Osteoblast (primary cell): ENCODE measurements at places on chromosomes 13 and 19. TPM values are rescaled to one million over a fixed set of nuclear protein-coding genes. Genes with fewer than 3 reads are reported as not detected.

GRCh38 chr13:46893798-46894560 is 2.9 kb downstream of the HTR2A start:
- DNase-seq: peak; percentile 91

GRCh38 chr13:19910336-19911072 is 47.1 kb upstream of the ZMYM5 start:
- DNase-seq: peak; percentile 65

- no peak for DNase-seq
Observed at GRCh38 chr13:25394402-25395060, 22.8 kb downstream of the ATP8A2 start.

DNA sequence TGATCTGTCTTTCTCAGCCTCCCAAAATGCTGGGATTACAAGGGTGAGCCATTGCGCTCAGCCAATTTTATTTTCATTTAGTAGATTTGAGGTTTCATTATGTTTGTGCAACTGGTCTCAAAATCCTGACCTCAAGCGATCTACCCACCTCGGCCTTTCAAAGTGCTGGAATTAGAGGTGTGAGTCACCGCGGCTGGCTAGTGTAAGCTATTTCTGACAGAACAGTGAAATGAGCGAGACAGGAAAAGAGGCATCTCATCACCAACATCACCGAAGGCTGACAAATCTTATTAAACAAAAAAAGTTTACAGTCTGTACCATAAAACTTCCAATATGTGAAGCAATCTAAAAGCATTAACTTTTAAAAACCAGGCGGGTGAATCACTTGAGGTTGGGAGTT is 12.2 kb upstream of the ZNF888 start:
- DNase-seq: peak; percentile 65

HS6ST3 gene
- under 0.01 TPM in 1 of 2 replicates, not detected in the other for total RNA-seq

DNA sequence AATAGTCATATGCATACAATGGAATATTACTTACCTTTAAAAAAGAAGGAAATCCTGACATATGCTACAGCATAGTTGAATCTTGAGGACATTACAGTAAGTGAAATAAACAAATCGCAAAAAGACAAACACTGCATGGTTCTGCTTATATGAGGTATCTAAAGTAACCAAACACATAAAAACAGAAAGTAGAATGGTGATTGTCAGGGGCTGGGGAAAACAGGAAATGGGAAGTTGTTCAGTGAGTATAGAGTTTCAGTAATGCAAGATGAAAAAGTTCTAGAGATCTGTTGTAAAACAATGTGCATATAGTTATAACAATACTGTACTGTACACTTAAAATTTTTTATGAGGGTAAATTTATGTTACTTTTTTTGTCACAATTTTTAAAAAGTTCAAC is 219.4 kb downstream of the KLF5 start:
- no peak for DNase-seq

DNA sequence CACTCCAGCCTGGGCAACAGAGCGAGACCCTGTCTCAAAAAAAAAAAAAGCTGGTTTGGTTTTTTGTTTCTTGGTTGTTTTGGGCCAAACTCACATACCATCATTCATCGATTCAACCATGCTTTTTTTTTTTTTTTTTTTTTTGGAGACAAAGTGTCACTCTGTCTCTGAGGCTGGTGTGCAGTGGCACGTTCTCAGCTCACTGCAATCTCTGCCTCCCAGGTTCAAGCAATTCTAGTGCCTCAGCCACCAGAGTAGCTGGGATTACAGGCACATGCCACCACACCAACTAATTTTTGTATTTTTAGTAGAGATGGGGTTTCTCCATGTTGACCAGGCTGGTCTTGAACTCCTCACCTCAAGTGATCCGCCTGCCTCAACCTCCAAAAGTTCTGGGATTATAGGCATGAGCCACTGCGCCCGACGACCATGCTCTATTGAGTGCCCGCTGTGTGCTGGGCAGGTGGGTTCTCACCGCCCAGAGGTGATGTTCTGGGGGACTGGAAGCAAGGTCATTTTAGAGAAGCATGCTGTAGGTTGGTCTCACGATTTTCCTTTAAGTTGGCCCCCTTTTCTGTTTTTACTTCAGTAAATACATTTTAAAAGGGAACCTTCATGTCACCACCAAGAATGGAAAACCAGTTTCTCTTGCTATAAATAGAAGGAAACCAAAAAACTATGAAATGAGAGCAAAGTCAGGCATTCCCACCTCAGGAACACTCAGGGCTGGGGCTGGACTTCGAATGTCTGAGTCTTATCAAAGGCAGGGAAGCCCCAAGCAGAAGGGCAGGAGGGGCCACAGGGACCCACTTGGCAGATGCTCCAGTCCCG is 8.3 kb upstream of the JUND start:
- DNase-seq: peak; percentile 30

DNA sequence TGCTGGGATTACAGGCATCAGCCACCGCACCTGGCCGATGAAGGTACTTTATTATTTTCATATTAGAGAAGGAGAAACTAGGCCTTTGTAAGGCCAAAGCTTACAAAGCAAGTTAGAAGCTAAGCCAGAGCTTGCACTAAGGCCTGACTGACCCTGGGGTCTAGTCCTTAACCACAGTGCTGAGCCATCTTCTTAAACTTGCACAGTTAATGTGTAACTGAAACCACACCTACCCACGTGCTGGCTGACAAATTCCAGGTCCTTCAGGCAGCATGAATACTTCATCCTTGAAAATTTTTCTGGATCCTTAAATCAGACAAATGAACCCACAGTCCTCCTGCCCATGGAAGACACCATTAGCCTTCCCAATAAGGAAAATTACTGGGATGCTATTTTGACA is 880.6 kb downstream of the UQCRFS1 start:
- no peak for DNase-seq

DNA sequence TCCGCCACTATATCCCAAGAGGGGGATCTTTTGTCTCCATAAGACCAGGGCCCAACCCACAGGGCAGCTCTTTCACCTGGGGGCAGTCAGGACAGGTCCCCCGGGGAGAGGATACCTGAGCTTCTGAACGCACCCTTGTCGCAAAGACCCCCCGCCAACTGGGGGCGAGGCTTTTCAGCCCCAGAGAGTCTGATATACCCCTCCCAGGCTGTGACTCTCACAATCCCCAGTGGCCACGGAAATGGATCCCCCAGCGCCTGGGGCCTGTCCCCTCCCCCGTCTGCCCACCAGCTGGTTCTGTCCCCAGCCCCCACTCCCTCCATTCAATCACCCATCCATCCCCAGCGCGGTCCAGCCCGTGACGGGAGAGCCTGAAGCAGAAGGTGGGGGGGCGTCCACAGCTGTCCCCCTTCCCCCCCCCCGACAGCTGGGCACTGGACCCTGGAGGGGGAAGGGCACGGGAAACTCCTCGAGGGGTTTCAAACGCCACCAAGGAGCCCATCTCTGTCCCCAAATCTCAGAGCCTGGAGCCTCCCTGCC is 823 bp downstream of the DOCK6 start:
- DNase-seq: no peak

ZNF583 gene
- total RNA-seq: 7.6 and 10.3 TPM in 2 replicates

DNA sequence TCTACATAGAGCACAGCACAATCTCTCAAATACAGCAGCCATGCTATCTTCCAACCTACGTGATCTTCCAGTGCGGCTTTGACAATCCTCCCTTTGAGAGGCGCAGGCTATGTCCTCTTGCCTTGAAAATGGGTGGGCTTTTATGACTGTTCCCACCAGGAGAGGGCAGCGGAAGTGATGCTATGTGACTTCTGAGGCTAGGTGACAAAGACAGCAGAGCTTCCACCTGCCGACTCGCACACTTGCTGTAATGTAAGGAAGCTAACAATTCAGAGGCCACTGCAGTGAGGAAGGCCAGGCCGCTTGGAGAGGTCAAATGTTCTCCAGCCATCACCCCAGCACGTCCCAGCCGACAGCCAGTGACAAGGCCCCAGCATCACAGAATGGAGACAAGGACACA is 65.8 kb downstream of the MRPL57 start:
- no peak for DNase-seq

DNA sequence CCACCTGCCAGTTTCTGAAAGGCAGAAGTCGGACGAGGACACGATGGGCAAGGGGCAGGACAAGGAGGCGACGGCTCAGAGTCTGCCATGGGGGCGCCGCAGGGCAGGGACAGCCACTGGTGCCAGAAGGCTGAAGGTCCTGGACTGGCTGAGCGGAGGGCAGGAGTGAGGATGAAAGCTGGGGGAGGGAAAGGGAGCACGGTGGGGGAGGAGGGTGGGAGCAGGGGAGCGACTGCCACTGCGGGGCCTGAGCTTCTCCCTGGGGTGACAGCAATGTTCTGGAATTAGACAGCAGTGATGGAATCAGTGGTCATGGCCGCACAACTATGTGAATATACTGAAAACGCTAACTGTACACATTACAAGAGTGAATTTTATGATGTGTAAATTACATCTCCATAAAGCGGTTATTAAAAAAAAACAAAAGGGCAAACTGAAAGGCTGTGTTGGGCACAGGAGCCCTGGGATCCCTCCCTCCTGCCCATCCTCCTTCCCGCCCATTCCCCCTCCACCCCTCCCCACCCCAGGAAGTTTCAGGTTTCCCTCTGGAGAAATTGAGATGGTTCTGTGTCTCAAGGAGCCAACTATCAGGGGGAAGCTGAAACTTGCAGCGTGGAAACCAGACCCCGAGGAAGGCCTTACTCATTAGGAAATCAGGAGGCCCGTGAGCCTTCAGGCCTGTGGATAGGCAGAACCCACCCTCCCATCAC is 15.9 kb downstream of the MLLT1 start:
- peak; percentile 91 for DNase-seq

GRCh38 chr13:25988661-25989060 is 63.2 kb downstream of the SHISA2 start:
- DNase-seq: no peak

GRCh38 chr13:20814224-20814910 is 40.6 kb upstream of the EEF1AKMT1 start:
- DNase-seq: peak; percentile 30

- peak; percentile 96 for DNase-seq
Observed at GRCh38 chr19:862581-863314, 3.3 kb downstream of the CFD start.

CYP4F2 gene
- total RNA-seq: not detected in 2 replicates

SERP2 gene
- 5.8 and 6.5 TPM in 2 replicates for total RNA-seq

PSG1 gene
- 0.36 and 1.2 TPM in 2 replicates for total RNA-seq

DNA sequence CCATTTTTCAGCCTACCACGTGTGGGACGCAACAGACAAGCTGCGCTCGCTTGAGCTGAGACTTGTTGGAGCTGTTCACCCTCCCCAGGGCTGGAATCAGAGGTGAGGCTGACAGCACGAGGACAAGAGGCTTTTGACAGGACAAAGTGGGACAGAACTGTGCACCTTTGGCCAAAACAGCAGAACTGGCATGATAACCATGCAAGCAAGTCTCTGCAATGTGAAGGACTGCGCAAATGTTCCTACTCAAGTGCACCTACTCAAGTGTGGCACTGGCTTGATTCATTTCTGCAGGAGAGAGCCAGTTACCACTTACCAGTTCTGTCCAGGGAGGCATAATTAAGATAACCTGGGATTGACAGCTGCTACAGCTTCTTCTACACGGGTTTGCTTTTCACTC is 62.2 kb upstream of the TM9SF2 start:
- no peak for DNase-seq
